SIG-M5 (cell line): ENCODE measurements at places on chromosomes 13 and 19.

GRCh38 chr19:52694921-52695320 is 39.9 kb downstream of the ZNF611 start:
- no peak for DNase-seq

- DNase-seq, result no peak
Measured at GRCh38 chr13:44818428-44818827, 170.8 kb downstream of the NUFIP1 start.

DNA sequence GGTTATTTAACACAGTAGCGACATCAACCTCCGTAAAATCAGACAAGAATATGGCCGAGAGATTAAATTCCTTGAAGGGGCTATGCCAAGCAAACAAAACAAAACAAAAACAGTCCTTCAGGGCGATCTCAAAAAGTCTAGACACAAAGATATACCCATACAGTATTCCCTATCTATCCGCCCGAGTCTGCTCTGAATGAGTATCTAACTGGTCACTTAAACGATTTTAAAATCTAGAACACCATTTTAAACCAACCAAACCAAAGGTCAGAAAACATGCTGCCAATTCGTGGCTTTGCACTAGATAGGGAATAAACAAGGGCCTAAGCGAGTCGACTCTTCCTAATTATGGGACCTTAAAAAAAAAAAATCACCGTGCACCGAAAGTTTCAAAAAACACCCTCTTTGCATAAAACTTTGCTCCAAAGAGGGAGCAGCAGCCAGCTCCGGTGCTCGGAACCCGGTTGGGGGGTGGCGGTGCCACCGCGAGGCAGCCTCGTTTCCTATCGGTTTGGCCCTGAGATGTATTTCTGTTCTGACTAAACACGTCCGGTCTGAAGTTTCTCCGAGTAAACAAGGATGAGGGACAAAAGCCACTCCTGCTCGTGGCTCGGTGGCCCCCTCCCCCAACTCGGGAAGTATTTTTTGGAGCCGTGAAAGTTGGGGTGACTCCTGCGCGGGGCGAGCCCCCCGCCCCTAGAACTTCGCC is 1.8 kb downstream of the HMGB1 start:
- DNase-seq, result no peak

GRCh38 chr13:93788456-93788855 is 561.8 kb downstream of the GPC6 start:
- DNase-seq, result no peak

- no peak for DNase-seq
Measured at GRCh38 chr19:16033136-16033530, 43.2 kb upstream of the TPM4 start.

DNA sequence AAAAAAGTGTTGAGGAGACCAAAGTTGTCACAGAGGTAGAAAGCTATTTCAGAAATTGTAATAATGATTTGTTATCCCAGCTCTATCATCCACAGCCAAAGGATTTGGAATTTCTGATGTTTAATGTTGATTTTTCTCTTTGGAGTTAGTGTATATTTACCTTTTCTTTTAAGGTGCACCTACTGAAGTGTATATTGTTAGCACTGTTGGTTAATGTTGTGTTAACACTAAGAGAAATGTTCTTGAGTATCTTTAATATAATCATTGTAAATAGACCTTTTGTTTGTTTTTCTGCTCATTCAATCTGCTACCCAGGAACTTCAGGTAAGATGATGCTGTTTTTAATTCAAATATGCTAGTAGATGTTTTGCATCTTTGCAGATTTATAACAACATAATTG is 57.5 kb downstream of the ZAR1L start:
- no peak for DNase-seq

- no peak for DNase-seq
Measured at GRCh38 chr13:43879755-43880181, at the start of gene LACC1. Gene LACC1 (plus strand): TSS chr13:43879904. CDS start chr13:43880986, 1,082 bp downstream.

DNA sequence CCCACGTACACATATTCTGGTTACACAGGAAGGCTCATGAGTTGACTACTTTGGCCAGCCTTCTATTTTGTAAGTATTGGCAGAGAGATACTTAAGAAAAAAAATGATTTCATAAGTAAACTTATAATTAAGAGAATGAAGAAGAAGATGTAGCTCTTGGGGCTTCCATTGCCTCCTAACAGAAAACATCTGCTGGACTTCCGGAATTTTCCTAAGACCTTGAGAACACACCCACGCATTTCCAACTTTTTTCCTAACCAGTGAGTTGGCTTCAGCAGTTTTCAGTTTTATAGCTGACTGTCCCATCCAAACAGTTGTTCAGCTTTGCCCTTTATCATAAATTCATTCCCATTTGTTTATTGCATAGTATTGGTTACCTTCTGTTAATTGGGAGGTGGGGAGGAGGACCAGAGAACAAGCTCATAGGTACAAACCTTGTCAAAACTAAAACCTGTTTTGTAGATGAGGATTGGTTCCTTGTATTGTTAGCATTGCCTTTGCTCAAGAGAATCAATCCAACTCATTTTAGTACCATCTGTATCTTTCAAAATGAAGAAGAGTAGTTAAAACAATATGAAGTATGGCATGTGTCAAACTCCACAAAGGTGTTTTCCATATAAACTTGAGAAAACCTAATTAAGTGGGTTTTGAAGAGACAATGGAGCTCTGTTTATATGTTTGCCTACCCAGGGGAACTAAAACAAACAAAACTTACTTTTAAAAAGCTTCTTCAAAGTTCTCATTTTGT is 93.9 kb downstream of the COL4A2 start:
- no peak for DNase-seq

GRCh38 chr13:34201050-34201913 is 383.3 kb downstream of the RFC3 start:
- DNase-seq, result no peak
